Dorsolateral prefrontal cortex (tissue), 122 donors: ENCODE measurements at places on chromosomes 5 and 9. TPM values are rescaled to one million over a fixed set of nuclear protein-coding genes. Genes with fewer than 3 reads are reported as not detected.

Gene FAXDC2
- 48.3 TPM for total RNA-seq

Gene SNCB
- total RNA-seq = 518 TPM

Gene PSIP1
- 180 TPM for total RNA-seq

Gene PCDHB2
- total RNA-seq = 6.5 TPM

Gene ACTBL2
- total RNA-seq = not detected

Gene LCN15
- total RNA-seq = 8.7 TPM

Gene SPACA9
- 12.1 TPM for total RNA-seq

Gene N4BP3
- total RNA-seq = 4.5 TPM

Gene BHMT2
- total RNA-seq = 3.8 TPM

Gene SCGB3A2
- not detected for total RNA-seq

Gene C5orf46
- total RNA-seq = not detected

Gene PKD2L2
- not detected for total RNA-seq

Gene AMACR
- 20.9 TPM for total RNA-seq
